ENCODE measurements at places on chromosomes 12 and 14.

- DNase-seq: peak; percentile 54
Observed at GRCh38 chr12:51082561-51083125, 753 bp downstream of the CSRNP2 start.

GRCh38 chr12:49367381-49368239 lies at the start of gene SPATS2:
SPATS2 (plus strand) TSS chr12:49367462; CDS start chr12:49461013, 93,551 bp downstream.
- DNase-seq: no peak

GRCh38 chr14:59159169-59159568 lies 29.3 kb upstream of the DAAM1 start:
- peak; percentile 37 for DNase-seq

DNA sequence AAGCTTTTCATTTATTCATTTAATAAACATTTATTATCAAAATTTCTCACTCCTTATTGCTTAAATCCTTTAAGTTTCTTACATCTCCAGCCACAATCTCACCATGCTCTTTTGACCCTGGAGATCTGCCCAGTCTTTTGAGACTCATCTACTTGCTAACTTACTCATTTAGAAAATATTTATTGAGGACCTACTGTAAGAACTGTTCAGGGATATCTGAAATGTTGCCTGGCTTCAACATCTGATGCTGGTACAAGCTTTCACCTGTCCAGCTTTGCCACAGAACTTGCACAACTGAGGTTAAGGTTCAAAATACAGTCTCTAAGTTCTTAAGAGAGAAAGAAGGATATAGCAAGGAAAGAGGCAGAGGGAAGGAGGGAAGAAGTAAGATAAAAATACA lies 17.5 kb upstream of the GXYLT1 start:
- DNase-seq: no peak

DNA sequence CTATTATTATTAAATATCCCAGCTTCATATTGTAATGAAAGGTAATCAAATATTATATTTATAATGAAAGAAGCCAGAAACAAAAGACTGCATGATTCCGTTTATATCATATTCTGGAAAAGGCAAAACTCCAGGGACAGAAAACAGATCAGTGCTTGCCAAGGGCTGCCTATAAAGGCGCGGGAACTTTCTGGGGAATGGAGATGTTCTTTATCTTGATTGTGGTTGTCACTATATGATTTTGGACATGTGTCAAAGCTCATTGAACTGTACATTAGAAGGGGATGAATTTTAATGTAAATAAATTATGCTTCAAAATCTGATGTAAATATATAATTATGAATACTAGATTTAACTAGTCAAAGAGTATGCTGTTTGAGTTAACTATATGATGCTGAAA lies 115.4 kb upstream of the KRAS start:
- DNase-seq: no peak

DNA sequence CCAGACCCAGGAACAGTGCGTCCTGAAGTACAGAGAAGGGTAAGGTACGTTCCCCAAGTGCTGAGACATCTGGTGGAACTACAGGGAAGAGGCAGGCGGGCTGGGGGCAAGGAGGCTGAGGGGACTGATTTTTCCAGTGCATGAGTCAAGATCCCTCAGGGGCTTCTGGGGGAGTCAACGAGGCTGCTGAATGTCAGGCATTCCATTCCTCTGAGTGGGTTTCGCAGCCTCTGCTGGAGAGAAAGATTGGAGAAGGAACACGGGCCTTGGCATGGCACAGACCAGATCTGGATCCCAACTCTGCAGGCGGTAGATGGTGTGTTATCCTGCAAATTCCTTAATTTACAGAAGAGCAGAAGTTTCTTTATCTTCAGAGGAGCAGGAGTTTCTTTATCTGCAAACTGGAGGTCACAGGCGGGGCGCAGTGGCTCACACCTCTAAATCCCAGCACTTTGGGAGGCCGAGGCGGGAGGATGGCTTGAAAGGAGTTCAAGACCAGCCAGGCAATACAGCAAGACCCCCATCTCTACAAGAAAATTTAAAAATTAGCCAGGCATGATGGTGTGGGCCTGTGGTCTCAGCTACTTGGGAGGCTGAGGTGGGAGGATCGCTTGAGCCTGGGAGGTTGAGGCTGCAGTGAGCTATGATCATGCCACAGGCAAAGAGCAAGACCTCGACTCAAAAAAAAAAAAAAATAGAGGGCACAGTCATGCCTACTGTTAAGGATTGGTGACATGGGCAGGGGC lies 132.6 kb upstream of the MAP1LC3B2 start:
- DNase-seq: peak; percentile 94

GRCh38 chr12:110168732-110169455 lies 44.7 kb downstream of the IFT81 start:
- DNase-seq: no peak

GRCh38 chr14:65637780-65638179 lies 225.2 kb downstream of the FUT8 start:
- DNase-seq: no peak

- peak; percentile 71 for DNase-seq
Observed at GRCh38 chr14:104968153-104968527, 10.0 kb downstream of the AHNAK2 start.

- DNase-seq: peak; percentile 43
Observed at GRCh38 chr14:34843011-34843554, 32.1 kb downstream of the BAZ1A start.
